BJ (cell line): ENCODE measurements at places on chromosomes 13 and 19. TPM values are rescaled to one million over a fixed set of nuclear protein-coding genes. Genes with fewer than 3 reads are reported as not detected.

The TNFSF11 gene
- not detected in 2 replicates for polyA plus RNA-seq

The BLOC1S3 gene
- 7.1 and 8.3 TPM in 2 replicates for polyA plus RNA-seq

GRCh38 chr13:36862722-36863121, 43.7 kb downstream of the RFXAP start:
- DNase-seq: no peak

- DNase-seq: no peak
These were observed 1200.4 kb downstream of the DIAPH3 start for GRCh38 chr13:58963321-58963720.

- DNase-seq: no peak
These were observed 14.1 kb downstream of the ARID3A start for GRCh38 chr19:939922-940321.

GRCh38 chr13:75174481-75174880, 307.5 kb downstream of the TBC1D4 start:
- DNase-seq: no peak

DNA sequence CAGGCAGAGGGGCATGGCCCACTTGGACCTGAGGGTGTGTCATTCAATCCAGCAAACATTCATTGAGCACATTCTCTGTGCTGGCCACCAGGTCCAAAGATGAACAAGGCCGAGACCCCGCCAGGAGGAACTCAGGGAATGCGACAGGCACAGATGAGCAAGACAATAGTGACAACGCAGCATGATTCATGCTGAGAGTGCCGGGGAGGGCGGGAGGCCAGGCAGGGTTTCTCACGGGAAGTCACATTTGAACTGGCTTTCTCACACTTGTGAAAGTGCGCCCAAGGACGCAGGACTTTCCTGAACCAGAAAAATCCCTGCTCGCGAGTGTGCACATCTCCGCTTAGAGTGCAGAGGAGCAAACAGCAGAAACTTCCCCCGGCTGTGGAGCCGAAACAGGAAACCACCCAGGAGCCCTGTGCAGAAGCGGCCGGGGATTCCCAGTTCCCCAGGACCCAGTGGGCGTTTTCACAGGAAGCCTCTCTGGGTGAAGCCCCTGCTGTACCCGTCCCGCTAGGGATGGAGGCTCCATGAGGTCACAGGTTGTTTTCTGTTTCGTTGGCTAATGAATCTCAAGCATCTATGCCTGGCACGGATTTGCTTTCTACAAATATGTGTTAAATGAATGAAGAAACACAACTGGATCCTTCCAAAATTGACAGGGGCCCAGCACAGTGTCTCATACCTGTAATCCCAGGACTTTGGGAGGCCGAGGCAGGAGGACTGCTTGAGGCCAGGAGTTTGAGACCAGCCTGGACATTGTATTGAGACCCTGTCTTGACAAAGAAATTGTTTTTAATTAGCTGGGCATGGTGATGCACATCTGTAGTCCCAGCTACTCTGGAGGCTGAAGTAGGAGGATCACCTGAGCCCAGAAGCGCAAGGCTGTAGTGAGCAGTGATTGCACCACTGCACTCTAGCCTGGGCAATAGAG, 68.4 kb upstream of the TM9SF2 start:
- peak; percentile 39 for DNase-seq
